ENCODE measurements at places on chromosomes 1 and 21. TPM values are rescaled to one million over a fixed set of nuclear protein-coding genes. Genes with fewer than 3 reads are reported as not detected.

DNA sequence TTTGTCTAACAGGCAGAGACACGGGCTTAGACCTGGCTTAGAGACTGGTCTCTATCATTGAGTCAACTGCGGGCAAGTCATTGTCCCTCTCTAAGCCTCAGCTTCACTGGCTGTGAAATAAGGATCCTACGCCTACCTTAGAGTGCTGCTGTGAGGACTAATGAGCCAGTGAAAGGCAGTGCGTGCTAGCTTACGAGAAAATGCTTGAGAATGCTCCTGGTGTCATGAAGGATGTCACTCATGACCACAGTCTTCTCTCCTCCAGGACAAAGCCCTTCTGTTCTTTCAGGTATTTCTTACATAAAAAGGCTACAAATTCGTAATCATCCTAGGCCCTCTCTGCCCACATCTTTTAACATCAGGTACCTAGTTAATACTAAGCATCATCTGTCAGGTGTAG is 16.5 kb upstream of the A3GALT2 start:
- DNase-seq = no peak

TRNP1 gene
- 81.2 TPM for total RNA-seq

DNA sequence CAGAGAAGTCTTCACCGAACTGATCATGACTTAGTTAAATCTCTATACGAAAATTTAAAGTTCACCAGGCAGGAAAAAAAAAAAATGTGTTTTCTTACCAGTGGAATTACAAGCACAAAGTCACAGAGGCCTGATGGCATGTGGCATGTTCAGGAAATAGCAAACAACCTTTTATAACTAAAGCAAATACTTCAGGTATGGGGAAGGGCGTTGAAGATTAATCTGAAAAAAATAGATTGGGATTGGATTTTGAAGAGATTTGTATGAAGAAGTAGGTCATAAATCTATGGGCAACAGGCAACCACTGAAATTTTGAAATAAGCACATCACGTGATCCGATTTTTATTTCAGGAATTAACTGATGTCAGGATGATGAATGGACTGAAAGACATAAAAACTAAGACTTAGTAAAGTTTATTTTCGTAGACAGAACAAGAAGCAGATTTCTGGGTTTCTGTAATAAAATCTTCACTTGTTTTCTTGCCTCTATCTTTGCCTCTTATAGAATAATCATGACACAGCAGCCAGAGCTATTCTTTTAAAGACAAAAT is 295.9 kb upstream of the ADGRL4 start:
- DNase-seq = no peak

DNA sequence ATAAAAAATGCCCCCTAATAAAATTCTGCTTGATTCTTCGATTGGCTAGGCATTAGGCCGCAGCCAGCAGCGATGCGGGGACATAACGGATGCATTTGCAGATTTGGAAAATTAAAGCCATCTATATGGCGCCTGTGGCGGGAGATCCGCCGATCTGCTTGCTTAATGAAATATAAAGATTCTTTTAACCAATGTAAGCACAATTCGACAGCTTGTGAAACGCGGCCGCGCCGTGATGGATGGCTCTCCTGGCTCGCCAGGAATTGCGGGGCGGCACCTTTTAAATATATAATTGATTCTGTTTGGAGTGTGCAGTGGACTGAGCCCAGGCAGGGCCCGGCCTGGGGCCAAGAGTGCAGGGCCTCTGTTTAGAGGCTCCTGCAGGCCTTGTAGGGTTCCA is 8.0 kb downstream of the DMBX1 start:
- no peak for DNase-seq

- DNase-seq = no peak
Observed at GRCh38 chr1:43874716-43875115, 58.9 kb upstream of the ARTN start.

DNA sequence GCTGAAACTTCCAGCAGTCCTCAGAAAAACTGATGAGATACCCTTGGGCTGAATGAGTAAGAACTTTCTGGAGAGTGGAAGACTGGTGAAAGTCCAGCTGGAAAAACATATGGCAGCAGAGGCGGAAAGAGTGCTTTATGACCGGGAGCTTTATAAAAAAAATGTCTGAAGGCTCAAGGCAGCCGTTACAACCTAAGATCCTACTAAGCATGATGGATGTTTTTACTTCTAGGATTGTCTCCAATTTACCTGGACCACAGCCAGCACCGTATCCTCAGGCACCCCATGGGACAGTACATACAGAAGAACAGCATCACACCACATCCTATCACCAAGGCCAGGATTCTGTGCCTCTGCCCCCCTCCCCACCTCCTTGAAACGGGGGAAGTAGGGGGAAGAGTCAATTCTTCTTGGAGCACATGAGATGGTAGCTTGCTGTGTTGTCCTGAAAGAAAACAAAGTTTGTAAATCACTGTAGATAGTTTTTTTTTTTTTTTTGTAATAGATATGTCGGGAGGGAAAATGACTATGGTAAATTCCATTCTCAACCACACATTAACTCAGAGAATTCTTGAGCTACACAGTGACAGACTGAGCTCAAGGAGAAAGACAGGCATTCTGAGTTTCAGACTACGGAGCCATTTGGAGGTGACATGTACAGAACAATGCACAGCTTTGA is 11.8 kb upstream of the IRF2BP2 start:
- no peak for DNase-seq

CLDN19 gene
- total RNA-seq = 0.05 TPM

- DNase-seq = no peak
Observed at GRCh38 chr1:203477748-203478147, 2.1 kb downstream of the PRELP start.

DNA sequence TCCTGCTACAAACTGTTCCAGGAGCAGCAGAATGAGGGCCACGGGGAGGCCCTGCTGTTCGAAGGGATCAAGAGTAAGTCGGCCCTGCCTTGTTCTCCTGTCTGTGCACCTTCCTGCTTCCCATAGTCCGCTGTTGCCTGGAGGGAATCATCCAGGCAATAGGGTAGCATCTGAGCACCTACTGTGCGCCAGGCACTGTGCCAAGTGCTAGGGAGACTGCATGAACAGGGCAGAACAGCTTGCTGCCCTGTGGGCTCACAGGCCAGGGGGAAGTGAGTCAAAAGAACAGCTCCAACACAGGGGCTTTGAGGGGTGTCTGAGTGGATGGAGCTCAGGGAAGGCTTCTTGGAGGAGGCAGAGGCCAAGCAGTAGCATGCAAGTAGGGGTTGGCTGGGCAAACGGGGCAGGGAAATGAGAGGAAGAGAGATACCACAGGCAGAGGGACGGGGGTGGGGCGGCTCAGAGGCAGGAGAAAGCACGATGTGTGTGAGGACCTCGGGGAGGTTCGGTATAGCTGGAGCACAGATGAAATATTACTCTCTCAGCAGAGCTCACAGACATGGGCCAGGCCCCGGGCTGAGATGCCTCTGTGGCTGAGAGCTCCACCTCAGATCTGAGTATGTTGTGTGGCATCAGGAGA is 15.5 kb upstream of the PADI6 start:
- DNase-seq = no peak

SLC30A2 gene
- total RNA-seq = 0.23 TPM

GRCh38 chr1:36654586-36654985 is 171.9 kb upstream of the CSF3R start:
- no peak for DNase-seq

DNA sequence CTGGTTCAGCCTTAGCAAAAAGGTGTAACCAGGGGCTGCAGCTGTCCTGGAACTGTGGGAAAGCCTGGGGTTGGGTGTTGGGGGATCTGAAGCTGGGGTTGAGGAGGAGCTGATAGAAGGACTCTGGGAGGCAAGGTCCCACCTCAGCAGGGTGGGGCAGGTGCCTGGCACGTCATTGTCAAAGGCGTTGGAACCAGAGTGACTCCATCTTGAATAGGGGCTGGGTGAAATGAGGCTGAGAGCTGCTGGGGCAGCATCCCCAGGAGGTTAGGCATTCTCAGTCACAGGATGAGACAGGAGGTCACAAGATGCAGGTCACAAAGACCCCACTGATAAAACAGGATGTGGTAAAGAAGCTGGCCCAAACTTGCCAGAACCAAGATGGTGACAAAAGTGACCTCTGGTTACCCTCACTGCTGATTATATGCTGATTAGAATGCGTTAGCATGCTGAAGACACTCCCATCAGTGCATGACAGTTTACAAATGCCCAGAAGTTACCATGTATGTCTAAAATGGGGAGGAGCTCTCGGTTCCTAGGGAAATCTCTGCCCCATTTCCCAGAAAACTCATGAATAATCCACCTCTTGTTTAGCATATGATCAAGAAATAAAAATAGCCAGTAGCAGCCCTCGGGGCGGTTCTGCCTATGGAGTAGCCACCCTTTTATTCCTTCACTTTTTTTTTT is 85.4 kb downstream of the IER5 start:
- DNase-seq = no peak

DNA sequence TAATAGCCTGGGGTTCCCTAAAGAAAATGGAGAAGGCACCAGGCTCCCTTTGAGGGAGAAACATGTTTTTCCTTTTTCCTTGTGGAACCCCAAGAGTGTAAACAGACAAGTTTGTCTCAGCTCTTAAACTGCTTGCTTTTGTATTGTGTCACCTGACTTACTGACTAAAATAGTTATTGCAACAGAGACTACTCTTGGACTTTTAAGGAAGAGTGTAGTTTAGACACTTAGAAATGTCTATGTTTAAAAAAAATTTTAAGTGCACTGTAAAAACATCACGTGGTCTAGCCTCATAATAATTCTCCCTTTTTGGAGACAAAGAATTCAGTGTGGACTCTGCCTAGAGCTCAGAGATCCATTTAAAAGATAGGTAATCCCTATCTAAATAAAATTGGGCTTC is 141.1 kb downstream of the TRIM33 start:
- no peak for DNase-seq

DNA sequence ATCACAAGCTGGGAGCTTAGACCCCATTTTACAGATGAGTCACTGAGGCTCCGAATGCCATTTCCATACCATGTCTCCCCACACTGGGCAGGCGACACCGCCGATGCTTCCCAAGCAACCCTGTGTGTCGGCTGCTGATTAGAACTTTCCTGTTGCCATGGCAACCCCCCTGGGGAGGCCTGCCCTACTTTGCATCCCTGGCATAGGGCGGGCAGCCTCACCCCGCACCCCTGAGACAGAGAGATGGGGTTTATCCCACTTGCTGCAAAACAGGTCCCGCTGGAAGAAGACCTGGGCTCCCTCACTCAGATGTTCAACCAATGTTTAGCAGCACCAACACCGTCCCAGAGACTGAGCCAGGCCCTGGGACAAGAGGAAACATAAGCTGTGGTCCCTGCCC is 81.5 kb downstream of the CAMK2N1 start:
- no peak for DNase-seq

All from Panc1 (cell line).